Hematopoietic multipotent progenitor cell treated with erythropoietin and hydrocortisone succinate and interleukin-3 and kit ligand, for 8 days (in vitro differentiated cells): ENCODE measurements at places on chromosomes 13 and 19.
A peak's percentile ranks its signal among the peaks of the same experiment; 100 is the strongest.

DNA sequence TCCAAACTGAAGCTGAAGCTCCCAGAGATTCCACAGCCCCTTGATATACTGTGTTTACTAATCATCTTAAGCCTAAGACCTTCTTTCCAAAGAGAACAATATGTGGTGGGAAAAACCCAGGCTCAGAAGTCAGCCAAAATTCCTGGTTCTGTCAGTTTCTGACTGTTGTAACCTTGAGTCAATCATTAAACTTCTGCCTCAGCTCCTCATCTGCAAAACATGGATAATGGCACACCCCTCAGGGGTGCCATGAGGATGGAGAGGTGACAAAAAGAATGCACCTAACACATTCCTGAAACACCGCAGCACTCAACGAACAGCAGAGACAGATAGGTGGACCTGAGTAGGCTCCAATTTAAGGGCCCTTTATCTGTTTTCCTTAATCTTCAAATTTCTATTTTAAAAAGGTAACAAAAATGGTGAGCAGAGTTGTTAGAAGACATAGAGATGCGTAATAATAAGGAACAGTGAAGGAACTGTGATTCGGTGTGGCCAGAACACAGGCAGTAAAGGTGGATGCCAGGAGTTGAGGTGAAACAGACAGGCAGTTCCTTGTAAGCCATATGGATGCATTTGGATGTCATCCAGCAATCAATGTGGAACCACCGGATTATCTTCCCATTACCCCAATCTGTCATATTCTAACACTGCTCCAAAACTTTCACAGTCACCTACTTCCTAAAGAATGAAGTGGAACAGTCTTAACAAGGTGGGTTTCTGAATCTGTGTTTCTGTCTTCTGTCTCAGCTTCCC is 56.6 kb upstream of the DOCK9 start:
- DNase-seq: no peak

DNA sequence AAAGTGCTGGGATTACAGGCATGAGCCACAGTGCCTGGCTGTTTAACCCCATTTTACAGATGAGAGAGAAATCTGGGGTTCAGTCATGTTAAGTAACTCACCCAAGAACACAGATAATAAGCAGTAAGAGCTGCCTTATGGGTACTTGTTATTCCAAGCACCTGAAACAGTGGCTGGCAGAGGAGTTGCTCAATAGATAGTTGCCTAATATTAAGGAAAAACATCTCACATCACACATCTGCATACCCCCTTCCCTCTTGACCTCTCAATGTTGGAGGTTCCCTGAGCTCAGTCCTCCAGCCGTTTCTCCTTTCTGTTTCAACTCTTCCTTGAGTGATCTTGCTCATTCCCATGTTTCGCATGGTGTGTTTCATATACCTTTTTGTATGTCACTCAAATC is 401.9 kb downstream of the KLF12 start:
- no peak for DNase-seq

DNA sequence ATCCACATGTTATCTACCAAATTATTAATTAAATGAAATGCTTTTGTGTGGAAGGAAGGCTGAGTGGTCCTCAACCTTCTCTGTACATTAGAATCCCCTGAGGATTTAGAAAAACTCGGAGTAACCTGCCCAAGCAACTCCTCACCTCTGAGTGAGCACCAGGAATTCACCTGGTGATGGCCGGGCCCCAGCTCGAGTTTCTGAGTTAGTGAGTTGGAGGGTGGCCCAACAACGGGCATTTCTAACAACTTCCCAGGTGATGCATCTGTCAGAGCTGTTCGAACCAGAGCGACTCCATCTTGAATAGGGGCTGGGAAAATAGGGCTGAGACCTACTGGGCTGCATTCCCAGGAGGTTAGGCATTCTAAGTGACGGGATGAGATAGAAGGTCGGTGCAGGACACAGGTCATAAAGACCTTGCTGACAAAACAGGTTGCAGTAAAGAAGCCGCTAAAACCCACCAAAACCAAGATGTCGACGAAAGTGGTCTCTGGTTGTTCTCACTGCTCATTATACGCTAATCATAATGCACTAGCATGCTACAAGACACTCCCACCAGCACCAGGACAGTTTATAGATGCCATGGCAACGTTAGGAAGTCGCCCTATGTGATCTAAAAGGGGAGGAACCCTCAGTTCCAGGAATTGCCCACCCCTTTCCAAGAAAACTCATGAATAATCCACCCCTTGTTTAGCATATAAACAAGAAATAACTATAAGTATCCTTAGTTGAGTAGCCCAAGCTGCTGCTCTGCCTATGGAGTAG is 44.2 kb upstream of the SHISA2 start:
- DNase-seq: peak; percentile 12

DNA sequence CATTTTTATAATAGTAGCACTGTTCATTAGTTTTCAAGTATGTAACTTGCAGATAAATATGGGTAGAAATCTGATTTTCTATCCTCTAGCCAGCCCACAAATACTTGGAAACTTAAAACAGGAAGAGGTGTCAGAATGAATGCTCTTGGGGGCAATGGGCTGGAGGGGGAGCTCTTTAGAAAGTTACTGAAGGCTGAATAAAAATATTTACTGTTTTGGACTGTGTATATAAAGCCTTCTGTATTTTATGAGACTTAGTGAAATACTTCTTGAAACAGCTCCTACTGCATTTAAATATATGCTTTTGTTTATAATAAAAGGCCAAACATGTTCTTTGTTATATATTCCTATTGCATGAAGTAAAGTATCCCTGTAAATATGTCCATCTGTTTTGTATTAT is 138.8 kb downstream of the RGCC start:
- no peak for DNase-seq

DNA sequence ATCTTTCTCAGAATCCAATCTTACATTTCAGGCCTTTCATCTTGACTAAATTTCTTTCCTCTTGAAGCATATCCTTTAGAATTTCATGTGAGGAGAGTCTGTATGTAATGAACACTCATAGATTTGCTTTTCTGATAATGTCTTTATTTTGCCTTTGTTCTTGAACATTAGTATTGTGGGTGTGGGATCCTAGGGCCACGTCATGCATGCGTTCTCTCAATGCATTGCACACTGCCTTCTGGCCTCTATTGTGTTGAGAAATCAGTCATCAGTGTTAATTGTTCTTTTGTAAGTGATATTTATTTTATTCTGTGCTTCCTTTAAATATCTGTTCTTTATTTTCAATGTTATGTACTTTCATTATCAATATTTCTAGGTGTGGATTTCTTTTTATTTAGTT is 364.9 kb downstream of the OXGR1 start:
- DNase-seq: no peak

GRCh38 chr19:1001538-1002166 is 1.4 kb downstream of the GRIN3B start:
- peak; percentile 39 for DNase-seq

DNA sequence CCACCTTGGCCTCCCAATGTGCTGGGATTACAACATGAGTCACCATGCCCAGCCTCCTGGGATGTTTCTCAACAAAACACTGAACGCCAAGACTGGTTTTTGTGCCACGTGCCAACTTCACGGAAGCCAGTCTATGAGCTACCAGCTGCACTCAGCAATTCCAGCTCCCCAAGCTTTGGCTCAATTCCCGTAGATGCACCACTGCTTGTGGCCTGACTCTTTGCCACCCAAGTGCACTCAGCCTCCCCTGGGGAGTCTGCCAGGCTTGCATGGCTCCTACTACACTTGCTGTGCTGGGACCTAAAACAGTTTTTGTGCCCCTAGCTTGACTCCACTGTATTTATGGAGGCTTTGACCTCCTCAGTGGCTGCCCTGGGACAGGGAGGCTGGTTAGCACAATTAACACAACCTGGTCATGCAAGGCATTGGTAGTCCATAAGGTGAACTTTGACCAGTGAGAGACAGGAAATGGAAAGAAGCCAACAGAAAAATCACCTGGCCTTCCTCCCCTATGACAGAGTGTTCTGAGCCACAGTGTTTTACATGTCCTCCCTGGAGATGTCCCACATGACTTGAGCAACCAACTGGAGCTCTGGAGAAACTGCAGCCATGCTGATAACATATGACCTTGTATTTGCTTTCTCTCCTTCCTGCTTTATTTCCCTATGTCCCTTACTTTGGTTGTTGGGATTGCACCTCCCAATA is 1173.1 kb downstream of the UQCRFS1 start:
- no peak for DNase-seq

GRCh38 chr19:1833540-1833939 is 14.7 kb downstream of the REXO1 start:
- DNase-seq: no peak

DNA sequence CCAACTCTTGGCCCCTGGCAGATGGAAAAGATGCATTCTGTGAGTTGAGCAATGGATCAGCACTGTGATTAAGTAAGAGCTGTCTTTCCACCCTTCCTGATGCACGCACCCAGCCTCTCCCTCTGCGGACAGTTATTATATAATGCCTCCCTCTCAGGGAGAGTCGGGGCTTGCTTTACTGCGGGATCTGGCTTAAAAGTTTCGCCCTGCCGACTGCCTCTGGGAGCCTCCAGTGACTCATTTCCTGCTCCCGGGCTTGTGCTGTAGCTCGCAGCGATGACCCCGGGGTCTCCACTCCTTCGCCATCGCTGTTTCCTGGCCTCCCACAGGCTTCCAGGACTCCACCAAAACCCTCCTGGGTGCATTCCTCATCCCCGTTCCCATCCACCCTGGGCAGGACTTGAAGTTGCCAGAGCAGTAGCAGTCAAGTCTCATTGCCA is 107.4 kb upstream of the SLC7A1 start:
- DNase-seq: no peak

- DNase-seq: peak; percentile 95
These were observed 2.1 kb downstream of the ZNF563 start for GRCh38 chr19:12331211-12331941.

DNA sequence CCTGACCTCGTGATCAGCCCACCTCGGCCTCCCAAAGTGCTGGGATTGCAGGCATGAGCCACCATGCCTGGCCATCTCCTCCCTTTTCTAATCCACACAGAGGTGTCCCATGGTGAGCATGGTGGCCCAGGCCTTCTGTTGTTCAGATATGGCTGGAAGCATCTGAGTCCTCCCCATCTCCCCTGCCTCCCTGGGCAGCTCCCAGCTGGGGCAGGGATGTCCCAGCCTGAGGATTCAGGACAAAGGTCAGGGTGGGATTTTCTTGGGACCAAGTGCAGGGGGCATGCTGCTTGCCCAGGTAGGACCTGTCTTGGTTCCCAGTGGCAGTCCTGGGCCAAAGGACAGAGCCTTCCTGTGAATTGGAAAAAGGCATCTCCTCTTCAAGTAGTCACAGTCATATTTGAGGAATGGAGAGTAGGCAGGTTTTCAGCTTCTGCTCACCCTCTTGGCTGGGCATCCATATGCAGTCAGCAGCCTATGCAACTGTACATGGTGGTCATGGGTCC is 10.8 kb downstream of the ADGRE2 start:
- no peak for DNase-seq

DNA sequence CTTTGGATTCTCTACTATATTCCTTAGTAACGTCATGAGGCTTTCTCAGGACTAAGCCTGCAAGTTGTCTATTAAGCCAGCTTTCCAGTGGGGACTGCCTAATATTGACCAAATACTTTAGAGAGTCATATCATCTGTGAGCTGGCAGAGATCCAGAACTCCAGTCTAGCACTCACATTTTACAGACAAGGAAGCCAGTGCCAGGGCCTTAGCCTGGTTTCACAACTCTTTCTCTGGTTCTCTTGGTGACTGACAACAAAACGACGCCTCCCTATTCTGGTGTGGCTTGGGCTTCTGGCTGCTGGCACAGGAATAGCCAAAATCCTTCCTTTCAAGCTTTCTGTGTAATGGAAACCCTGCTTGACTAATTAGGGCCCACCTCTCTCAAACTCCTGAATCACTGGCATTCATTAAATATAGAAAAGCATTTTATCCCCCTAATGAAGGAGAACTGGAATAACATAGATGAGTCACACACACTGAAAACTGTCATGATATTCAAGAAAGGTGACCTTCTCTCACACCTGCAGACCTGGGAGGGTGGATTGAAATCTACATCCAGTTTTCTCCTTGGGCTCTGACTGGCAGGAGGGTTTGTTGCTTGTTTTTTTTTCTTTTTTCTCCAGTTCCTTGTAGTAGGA is 75.2 kb upstream of the UBL3 start:
- DNase-seq: peak; percentile 11

- peak; percentile 90 for DNase-seq
These were observed at the start of gene UGGT2 for GRCh38 chr13:96053003-96053703. UGGT2 (minus strand) TSS chr13:96053401; CDS start chr13:96053312, 89 bp downstream.

DNA sequence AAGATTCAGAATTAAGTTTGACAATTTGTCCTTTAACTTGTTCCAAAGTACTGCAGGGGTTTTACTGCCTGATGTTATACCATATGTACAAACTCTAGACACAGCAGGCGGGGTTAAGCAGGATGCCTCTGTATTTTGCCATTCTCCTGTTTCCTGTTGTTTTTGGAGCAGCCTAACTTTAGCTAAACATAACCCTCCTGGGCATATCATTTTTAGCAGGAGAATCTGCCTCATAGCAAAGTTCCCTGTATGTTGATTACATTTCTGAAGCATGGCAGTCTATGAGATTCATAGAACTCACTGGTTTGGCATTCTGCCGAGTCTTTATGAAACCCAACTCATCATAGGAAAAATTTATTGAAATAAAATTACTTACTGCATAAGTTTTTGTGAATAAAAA is 5.2 kb downstream of the LHFPL6 start:
- DNase-seq: no peak

GRCh38 chr13:40631605-40632004 is 34.8 kb downstream of the FOXO1 start:
- no peak for DNase-seq

DNA sequence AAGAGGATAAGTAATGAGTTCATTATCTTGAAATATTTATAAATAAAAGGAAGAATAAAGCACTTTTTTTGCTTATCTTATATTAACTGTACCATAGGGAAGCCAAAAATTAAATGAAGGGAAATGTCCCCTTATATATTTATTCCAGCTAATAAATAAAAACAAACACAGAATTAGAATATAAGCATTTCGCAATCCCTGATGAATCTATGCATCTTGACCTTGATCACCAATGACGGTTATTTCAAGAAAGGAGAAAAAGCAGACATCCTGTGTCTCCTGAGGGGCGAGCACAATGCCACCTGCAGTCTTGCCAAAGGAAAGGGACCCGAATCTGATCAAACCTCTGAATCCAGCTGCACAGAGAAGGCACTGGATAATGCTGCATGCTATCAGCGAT is 29.3 kb upstream of the IRS2 start:
- no peak for DNase-seq

DNA sequence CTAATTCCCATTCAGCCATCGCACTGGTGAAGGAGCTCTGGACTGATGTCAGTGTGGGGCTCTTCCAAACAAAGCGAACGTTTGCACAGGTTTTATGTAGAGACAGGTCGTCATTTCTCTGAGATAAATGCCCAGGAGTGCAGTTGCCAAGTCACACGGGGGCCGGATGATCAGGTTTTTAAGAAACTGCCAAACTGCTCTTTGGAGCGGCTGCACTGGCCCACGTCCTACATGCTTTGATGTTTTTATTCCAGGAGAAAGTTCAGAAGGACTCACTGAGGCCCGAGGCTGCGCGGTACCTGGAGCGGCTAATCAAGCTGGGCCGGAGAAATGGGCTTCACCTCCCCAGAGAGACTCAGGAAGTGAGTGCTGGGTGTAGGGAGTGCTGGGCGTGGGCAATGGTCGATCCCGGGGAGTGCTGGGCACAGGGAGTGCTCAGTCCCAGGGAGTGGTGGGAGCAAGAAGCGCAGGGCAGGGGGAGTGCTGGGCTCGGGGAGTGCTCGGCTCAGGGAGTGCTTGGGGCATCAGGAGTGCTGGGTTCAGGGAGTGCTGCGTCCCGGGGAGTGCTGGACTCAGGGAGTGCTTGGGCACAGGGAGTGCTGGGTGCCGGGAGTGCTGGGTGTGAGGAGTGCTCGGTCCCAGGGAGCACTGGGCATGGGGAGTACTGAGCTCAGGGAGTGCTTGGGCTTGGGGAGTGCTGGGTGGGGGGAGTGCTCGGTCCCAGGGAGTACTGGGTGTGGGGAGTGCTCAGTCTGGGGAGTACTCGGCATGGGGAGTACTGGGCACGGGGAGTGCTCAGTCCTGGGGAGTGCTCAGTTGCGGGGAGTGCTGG is 10.7 kb downstream of the THOP1 start:
- DNase-seq: no peak
